ENCODE measurements at places on chromosomes 5 and 9.
A peak's percentile ranks its signal among the peaks of the same experiment; 100 is the strongest.

DNA sequence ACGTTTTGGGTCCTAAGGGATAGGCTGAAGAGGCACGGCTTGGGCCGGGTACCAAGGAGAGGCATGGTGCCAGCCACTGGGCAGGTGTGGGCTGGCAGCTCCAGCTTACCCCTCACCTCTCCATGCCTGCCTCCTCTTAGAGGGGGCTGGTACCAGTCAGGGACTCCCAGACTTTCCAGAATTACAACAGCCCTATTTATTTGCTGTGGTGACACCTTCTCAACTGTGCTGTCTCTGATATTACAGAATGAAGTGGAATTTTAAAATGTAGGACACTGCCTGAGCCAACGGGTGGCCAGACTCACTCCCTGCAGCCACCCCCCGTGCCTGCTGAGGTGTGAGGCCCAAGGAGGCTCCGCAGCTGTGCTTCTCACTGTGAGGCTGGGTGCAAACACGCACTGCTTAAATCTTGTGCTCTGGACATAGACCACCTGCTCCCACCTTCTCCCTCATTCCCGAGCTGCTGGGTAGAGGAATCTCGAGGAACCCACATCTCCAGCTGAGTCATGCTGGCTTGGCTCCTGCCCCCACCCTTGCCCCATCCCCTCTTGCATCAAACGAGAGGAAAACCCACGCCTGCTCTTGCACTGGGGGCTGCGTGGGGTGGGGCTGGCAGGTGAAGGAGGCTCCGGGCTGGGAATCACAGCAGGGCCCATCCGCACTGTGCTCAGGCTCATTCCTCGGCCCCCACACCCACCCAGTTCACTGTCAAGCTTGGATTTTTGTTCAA, 47.9 kb downstream of the PRRT1B start:
- no peak for DNase-seq

- DNase-seq, result no peak
Measured at GRCh38 chr5:62001640-62002039, 304.4 kb upstream of the KIF2A start.

- DNase-seq, result no peak
Measured at GRCh38 chr9:98867429-98868168, 60.1 kb downstream of the GALNT12 start.

DNA sequence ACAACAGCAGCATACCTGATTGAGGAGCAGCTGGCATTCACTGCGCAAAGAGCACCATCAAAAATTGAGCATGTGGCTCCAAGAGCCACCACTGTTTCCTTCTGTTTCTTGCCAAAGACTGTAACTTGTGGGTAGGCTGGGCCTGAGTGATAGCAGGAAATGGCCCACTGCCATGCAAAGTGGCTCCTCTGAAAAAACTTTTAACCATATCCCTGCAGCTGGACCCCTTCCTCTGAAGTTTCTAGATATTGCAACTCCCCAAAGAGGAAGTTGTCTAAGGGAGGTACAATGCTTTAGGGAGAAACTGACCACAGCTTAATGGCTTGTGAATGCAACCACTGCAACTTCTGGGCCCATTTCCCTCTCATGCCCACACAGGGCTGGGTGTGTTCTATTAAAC, 355.4 kb upstream of the PDE4D start:
- no peak for DNase-seq

GRCh38 chr9:87542141-87542540, 44.5 kb downstream of the DAPK1 start:
- no peak for DNase-seq

GRCh38 chr5:41418220-41419031, 92.0 kb downstream of the PLCXD3 start:
- DNase-seq, result no peak

DNA sequence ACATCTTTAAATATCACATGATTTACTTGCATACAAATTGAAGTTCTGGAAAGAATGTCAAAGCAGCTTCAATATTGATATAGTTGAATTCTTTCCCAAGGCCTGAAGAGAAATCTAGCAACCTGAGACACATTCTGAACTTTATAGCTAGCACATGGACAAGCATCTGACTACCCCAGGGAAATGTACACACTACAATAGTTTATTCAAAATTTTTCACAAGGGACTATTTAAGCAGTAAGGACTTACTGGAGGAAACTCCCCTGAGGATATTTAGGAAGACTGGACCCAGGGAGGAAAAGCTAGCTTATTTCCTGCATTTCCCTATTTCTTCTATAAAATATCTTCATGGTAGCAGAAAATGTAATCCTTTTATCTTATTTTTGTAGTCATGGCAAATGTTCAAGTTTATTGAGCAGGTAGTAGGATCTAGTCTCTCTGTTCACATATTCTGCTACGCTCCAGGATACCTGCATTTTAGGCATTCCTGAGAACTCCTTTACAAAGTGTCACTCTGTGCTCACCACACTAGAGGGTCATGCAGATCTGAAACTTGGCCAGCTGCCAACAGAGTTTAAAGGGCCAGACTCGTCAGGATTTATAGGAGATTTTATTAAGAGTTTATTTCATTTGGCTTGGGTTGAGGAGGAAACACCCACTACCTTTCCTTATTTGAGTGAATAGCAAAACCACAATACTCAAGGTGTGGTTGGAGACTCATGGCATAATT, 348.4 kb upstream of the FTMT start:
- peak; percentile 36 for DNase-seq

All from prostate gland (tissue), 2 donors.